ENCODE measurements at places on chromosomes 6 and 20.

DNA sequence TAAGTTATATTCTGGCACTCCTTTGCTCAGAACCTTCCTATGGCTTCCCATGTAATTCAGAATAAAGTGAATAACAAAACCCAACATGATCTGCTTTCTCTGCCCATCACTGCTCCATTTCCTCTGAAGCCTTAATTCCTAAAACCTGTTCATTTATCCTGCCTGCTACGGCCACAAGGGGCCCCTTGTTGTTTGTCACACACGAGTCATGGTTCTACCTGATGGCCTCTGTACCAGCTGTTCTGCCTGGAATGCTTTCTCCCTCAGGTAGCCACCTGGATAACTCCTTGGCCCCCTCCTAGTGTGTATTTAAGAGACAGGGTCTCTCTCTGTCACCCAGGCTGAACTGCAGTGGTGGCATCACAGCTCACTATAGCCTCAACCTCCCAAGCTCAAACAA, 26.8 kb downstream of the ERGIC3 start:
- DNase-seq = no peak

DNA sequence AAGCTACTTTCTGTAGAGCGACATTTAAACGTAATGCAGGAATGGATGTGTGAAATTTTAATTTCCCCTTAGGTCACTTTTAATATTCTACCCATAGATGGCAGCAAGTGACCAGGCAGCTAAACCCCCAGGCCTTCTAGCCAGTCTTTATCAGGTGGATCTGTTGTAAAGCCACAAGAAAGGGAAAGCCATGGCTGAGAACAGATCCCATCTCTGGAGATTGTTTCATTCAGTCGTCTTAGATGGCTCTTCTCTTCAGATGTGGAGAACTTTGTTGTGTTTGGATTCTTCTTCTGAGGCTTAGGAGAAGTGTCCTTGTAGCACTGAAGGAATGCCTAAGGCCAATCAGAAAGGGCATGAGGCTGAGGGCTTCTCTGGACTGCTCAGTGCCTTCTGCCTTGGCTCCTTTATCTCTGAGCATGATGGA, 15.8 kb upstream of the RNF182 start:
- peak; percentile 66 for DNase-seq

DNA sequence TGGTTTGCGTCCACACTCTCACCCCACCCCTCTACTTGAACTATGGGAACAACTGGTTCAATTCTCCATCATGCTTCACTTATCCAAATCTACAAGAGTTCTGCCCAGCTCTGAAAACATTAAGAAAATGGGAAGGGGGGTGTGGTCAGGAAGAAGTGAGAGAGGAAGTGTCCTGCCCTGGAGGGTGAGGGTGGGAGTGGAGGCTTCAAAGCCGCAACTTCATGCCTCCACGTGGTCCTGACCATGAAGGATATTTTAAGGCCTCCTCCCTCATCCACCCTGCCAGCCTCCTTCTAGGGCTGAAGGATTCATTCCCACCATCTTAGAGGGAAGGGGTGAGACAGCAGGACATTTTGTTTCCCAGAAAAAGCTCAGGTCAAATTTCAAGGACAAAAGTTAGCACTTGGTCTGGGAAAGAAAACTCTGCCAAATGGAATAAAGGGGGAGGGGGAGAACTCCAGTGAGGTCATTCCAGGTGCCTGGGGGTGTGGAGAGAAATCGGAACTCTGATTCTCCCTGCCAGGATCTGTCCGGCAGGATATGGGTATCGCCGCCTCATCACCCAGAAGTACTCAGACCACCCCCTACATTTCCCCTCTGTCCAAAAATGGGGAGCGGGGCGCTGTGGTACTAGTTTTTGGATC, 4.9 kb downstream of the RIMS4 start:
- no peak for DNase-seq

GRCh38 chr6:24865161-24865560, 66.4 kb upstream of the ARMH2 start:
- no peak for DNase-seq

DNA sequence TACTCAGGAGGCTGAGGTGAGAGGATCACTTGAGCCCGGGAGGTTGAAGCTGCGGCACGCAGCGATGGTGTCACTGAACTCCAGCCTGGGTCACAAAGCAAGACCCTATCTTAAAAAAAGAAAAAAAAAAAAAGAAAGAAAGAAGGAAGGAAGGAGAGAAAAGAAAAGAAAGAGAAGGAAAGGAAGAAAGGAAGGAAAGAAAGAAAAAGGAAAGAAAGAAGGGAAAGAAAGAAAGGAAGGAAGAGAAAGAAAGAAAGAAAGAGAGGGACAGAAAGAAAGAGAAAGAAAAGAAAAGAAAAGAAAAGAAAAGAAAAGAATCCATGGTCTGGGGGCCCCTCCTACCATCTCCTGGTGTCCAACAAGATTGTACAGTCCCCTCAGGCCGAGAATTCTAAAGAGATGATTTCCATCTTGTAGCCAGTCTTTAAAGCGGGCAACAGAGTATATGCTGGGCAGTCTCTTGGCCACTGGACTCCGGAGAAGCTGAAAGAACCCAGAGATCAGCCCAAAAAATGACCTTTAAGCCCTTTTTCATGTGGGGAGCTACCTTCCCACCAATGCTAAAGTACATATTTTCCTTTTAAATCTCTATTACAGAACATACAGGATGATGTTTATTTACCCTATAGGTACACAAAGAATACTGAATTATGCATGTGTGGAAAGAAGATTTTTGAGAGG, 23.7 kb upstream of the RBL1 start:
- DNase-seq = no peak

DNA sequence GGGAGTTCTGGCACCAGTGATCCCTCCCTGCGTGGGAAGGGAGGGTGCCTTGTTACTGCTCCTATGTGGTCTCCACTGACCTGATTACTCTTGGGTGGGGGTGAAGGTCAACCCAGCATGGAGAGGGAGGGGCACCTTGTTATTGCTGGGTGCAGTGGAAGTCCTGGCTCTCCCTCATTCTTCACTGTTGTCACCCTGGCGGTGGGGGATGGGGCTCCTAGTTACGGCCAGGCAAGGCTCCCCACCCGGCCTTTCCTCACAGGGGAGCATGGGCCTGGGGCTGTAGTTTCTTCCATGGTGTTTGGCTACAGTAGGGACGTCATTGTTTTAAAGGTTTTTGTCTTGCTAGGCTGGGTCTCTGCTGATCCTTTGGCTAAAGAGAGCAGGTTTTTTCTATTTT, 40.8 kb downstream of the PACSIN1 start:
- no peak for DNase-seq
